ENCODE measurements at places on chromosomes 12 and 14.

DNA sequence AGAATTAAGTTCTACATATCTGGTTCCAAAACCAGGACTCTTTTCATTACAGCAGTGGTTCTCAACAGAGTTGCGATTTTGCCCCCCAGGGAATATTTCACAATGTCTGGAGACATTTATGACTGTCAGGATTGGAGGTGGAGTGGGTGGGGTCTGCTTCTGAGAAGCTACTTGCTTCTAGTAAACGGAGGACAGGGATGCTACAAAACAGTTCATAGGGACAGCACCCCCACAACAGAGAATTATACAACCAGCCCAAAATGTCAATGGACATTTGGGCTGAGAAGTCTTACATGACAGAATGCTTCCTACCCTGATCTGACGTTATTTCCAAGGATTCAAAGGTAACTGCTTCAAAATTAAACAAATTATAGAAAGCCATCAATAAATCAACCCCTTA, 739 bp upstream of the SPATA7 start:
- DNase-seq, result no peak

DNA sequence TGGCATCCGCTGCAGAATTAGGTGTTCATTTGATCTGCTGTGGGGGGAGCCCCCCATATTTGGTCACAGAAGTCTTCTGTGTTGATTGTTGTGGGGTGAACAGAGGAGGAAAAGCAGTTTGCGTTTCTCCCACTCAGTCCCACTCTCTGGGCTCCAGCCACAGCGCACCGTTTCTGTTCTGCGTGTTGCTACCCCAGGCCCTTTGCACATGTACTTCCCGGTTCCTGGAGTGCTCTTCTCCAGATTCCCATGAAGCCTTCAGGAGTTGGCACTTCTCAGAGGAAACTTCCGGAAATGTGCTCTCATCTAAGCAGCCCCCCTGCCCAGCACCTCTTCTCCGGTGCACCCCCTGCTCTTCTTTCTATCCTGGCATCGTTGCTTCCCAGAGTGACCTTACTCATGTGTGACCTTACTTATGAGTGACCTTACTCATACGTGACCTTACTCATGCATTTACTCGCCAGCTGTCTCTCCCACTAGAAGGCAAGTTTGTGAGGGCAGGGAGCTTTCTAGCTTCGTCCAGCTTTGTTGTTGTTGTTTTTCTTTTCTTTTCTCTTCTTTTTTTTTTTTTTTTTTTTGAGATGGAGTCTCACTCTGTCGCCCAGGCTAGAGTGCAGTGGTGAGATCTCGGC, 93.7 kb downstream of the SCARB1 start:
- no peak for DNase-seq

GRCh38 chr12:51401020-51401419, 9.8 kb upstream of the GALNT6 start:
- no peak for DNase-seq

DNA sequence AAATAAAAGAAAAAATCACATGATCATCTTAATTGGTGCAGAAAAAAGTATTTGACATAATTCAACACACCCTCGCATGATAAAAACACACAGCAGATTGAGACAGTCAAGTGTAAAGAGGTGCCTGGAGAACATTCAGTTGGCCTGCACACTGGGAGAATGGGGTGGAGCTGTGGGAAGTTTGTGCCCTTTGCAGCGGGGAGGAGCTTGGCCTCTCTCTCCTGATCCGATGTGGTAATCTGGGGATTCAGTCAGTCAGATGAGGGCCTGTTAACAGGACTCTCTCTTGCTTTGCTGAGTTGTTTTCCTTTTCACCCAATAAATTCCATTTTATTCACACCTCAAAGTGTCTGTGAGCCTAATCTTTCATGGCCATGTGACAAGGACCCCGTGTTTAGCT, 5.9 kb downstream of the SERPINA6 start:
- DNase-seq, result no peak

- DNase-seq, result peak; percentile 2
Observed at GRCh38 chr12:13981296-13981962, at the start of gene GRIN2B. Gene GRIN2B, minus strand, starts transcription at chr12:13981602. Its CDS starts 115,394 bp downstream, at chr12:13866208.

DNA sequence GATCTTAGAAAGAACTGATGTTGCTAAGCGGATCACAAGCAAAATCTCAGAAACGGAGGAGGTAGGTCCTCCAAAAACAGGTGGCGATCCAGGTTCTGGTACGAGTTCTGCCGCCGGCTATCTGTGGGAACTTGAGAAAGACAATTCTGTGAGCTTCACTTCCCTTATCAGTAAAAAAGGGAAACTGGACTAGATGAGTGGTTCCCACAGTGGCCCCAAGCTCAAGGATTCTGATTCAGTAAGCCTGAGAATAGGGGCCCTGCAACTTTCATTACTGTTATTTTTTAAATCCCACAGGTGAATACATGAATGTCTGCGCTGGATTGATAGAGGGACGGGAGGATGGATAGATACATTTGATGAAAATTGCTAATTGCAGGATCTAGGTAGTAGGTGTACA, 160.2 kb downstream of the PPM1H start:
- no peak for DNase-seq

DNA sequence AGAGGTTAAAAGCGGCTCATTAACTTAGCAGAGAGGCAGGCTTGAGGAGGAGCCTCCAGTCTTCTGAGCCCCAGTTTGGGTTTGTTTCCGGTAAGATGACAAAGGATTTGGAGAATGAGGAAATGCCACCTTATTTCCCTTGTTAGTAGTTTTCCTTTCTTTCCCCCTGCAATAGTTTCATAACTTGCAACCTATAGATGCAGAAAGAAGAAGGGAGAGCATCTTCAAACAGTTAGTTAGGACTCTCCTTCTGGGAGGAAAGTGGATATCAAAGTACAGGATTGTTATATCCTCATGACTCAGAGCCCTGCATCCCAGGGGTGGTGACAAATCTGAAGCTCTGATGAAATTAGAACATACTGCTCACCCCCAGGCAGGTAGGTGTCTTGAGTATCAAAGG, 180.7 kb upstream of the SLC38A2 start:
- DNase-seq, result no peak

GRCh38 chr14:32524609-32525375, 195.7 kb downstream of the AKAP6 start:
- DNase-seq, result no peak

- no peak for DNase-seq
Observed at GRCh38 chr12:42504049-42504448, 85.5 kb downstream of the PRICKLE1 start.

- DNase-seq, result no peak
Observed at GRCh38 chr12:92089559-92089958, 56.1 kb downstream of the BTG1 start.

DNA sequence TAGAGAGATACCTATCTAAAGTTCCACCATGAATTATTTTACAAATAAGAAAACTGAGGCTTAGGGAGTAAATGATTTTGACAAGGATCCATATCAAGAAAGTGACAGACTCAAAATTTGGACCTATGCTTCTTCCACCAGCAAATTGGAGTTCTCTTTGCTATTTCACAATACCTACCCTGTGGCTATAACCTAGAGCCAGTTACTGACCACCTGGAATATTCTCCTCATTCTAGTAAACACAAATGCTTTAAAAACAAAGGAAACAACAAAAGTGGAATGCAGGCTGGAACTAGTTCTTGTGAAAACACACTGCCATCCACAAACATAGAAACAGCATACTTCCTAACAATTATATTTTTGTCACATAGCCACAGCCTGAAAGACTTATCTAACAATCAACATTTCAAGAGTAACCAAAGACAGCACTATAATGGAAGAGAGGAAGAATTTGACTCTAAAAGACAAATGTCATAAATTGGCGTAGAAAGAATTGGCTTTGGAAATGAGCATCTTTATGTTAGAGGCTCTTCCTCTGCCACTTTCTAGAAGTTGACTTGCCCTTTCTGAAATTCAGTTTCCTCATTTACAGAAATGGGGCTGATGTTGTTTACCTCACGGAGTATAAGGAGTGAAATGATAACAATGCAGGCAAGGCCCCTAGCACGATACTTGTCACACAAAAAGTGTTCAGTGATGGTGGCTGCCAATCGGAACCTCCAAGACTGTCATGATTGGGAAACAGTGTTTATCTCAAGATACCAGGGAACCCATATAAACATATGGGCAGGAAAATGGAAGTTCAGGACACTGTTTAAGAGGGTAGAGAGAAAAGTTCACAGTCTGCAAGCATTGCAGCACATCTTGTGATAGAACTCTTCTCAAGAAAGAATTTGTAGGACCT, 138.6 kb upstream of the LGR5 start:
- no peak for DNase-seq

DNA sequence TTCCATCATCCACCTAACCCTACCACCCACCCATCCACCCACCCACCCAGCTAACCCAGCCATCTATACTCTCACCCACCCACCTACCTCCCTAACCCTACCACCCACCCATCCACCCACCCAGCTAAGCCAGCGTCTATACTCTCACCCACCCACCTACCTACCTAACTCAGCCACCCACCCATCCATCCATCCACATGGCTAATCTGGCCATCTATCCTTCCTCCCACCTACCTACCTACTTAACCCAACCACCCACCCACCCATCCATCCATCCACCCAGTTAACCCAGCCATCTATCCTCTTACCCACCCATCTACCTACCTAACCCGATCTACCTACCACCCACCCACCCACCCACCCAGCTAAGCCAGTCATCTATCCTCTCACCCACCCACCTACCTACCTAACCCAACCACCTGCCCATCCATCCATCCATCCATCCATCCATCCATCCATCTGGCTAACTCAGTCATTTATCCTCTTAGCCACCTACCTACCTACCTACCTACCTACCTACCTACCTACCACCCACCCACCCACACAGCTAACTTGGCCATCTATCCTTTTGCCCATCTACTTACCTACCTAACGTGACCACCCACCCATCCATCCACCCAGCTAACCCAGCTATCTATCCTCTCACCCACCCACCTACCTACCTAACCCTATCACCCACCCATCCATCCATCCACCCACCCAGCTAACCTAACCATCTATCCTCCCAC, 44.1 kb downstream of the RFLNA start:
- no peak for DNase-seq

- no peak for DNase-seq
Observed at GRCh38 chr12:68890701-68891113, 42.3 kb downstream of the CPM start.

DNA sequence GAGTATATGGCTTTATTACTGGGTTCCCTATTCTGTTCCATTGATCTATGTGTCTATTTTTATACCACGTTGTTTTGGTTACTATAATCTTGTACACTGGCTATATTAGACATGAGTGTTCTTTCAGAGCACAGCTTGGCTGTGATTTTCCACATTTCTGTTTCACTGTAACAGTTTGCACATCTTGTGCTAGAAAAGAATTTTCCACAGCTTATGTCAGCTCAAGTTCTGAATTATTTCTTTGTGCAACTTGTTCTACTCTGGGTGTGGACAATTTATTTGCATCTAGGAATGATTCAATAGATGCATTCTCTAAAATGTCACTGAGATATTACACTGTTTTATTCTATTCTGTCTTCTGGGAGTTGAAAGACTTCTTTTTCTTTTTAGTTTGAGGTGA, 28.4 kb upstream of the OR5AU1 start:
- no peak for DNase-seq

GRCh38 chr12:58915037-58915436, 5.3 kb downstream of the LRIG3 start:
- no peak for DNase-seq

DNA sequence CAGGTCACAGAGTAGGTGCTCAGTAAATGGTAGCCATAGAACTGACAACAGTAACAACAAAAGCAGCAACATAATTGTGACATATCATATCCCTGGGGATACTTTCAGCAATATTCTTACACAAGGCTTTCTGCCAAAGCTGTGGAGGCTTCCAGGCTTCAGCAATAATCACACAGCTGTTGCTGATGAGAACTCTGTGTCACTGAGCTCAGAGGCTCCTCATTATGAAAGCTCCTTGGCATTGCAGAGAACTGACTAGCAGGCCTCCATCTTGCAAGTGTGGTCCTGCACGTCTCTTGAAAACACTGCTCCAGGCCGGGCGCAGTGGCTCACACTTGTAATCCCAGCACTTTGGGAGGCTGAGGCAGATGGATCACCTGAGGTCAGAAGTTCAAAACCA, 97.3 kb upstream of the BTG1 start:
- DNase-seq, result no peak

DNA sequence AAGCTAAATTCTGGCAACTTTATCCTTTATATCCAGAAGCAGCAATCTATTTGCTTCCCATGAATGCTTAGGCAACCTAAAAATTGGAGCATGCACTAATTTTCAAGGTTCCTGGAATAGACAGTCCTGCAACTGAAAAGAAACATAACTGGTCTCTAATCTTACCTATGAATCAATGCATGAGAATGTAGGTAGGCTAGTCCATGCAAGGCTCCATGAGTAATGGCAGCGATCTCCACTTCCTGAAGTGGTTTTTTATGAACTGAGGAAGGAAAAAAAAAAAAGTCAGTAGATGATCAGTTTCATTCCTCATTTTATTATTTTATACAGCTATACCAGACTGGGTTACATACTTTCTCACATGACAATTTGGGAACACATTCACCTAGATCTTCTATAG, 102.0 kb downstream of the PEBP1 start:
- no peak for DNase-seq

DNA sequence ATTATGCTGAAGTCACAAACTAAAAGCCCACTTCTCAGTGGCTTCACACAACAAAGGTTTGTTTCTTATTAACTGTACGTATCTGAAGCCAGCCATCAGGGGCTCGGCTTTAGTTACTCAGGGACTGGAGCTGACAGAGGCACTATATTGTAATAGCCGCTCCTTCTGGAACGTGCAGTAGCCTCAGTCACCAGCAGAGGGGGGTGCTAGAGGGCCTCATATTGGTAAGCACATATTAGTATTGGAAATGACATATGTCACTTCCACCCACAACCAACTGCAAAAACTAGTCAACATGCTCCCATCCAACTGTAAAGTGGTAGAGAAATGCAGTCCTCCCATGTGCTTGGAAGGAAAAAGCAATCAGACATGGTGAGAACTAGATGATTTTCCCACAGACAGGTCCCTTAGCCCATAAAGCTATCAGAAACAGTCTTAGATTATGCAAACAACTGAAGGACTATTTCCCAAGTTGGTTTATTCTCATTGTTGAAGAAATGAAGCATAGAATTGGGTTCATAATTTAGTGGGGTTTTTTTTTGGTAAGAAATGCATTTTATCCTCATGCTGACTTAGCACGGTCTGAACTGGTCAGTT, 183.6 kb upstream of the G2E3 start:
- peak; percentile 55 for DNase-seq

- no peak for DNase-seq
Observed at GRCh38 chr12:50564948-50565297, 60.1 kb downstream of the DIP2B start.

Measured in Jurkat, Clone E6-1 (cell line).